Stimulated activated CD4-positive, alpha-beta T cell treated with anti-CD3 and anti-CD28 coated beads, Interleukin-4, amount 100 ng/mL, for 4 hours (primary cell): ENCODE measurements at places on chromosomes 4 and X.

GRCh38 chrX:2913118-2913517 lies 16.0 kb downstream of the ARSD start:
- no peak for DNase-seq

- DNase-seq: no peak
Observed at GRCh38 chr4:39649639-39650265, 11.1 kb upstream of the SMIM14 start.

GRCh38 chr4:118740869-118741268 lies 55.7 kb downstream of the METTL14 start:
- no peak for DNase-seq

GRCh38 chrX:123918106-123918721 lies 43.3 kb upstream of the STAG2 start:
- no peak for DNase-seq

GRCh38 chr4:109816082-109816442 lies 500 bp downstream of the GAR1 start:
- peak; percentile 57 for DNase-seq

DNA sequence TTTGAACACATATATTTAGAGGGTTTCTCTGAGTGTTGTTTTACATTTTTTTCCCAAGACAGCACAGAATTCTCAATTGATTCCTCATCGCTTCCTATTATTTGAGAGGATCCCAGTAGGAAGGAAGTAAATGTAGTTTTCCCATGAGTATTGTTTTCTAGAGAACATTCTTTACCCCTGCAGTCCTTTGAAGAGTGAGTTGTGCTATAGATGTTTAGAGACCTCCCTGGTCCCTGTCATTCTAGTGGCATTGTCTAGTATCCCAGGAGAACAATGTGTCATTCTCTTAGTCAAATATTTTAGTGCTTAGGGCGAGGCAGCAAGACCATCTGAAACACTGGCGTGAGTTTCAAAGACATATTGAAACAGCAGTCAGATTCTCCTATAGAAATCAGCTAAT lies 32.5 kb downstream of the SORBS2 start:
- no peak for DNase-seq
